Stomach (tissue), 19 donors: ENCODE measurements at places on chromosomes 1 and 21. TPM values are rescaled to one million over a fixed set of nuclear protein-coding genes. Genes with fewer than 3 reads are reported as not detected.

DNA sequence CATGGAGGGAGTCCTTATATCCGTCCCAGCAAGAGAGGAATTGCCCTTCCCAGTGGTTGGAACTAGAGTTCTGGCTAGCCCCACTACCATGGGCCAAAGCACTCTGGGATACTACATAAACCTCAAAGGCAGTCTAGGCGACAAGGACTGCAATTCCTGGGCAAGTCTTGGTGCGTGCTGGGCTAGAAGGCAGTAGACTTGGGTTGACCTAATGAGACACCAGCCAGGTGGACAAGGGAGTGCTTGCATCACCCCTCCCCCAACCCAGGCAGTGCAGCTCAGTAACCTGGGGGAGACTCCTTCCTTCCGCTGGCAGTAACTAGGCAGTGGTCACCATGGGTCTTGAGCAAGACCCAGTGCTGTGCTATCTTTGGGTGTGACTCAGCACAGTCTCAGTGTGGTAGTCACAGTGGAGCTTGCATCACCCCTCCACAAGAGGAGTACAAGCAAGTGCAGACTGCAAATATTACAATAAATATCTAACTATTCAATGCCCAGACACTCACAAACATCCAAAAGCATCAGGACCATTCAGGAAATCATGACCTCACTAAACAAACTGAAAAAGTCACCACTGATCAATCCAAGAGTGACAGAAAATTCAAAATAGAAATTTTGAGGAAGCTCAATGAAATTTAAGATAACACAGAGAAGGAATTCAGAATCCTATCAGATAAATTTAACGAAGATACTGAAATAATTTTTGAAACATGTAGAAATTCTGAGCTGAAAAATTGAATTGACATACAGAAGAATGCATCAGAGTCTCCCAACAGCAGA lies 84.7 kb upstream of the LYPLAL1 start:
- no peak overlapping the region for H3K4me3 ChIP-seq
- H3K27ac ChIP-seq, result no peak overlapping the region
- no peaks in the 10 kb centered on the region for H3K27me3 ChIP-seq
- H3K4me1 ChIP-seq, result no peaks in the 10 kb centered on the region

DNA sequence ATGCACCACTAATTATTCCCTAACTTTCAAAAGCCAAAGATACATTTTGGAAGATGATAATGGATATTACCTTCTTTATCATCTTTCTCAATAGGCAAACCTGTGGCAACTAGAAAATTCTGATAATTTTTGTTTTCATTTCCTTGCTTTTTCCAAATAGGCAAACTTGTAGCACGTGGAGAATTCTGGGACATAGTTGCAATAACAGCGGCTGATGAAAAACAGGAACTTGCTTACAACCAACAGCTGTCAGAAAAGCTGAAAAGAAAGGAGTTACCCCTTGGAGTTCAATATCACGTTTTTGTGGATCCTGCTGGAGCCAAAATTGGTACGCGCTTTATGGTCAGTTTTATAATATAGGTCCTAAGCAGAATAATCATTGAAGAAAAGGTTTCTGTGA lies 1.5 kb downstream of the FPGT start:
- H3K27me3 ChIP-seq, result no peaks in the 10 kb centered on the region
- no peak for DNase-seq
- no peak overlapping the region for H3K27ac ChIP-seq
- no peak overlapping the region for H3K4me3 ChIP-seq
- no peaks in the 10 kb centered on the region for H3K36me3 ChIP-seq
- peaks cover 24% of the 10 kb centered on the region for H3K4me1 ChIP-seq

GRCh38 chr1:41500378-41500777 lies 15.9 kb upstream of the EDN2 start:
- peak overlapping the region; percentile 81 for H3K27ac ChIP-seq
- H3K4me3 ChIP-seq, result no peak overlapping the region
- peak; percentile 94 for DNase-seq

Gene NDUFV3
- total RNA-seq, result 44.1 TPM

Gene CLCA1
- total RNA-seq, result 89.8 TPM

Gene CACNA1E
- not detected for total RNA-seq

Gene FCN3
- total RNA-seq, result 2.8 TPM

Gene OMA1
- total RNA-seq, result 55.8 TPM

Gene VTCN1
- not detected for total RNA-seq

Gene CCDC17
- total RNA-seq, result 5.7 TPM

Gene B3GALNT2
- total RNA-seq, result 28.1 TPM

Gene RXFP4
- not detected for total RNA-seq
